ENCODE measurements at places on chromosomes 3 and 15. TPM values are rescaled to one million over a fixed set of nuclear protein-coding genes. Genes with fewer than 3 reads are reported as not detected.

The SIDT1 gene
- total RNA-seq = 0.87 TPM

DNA sequence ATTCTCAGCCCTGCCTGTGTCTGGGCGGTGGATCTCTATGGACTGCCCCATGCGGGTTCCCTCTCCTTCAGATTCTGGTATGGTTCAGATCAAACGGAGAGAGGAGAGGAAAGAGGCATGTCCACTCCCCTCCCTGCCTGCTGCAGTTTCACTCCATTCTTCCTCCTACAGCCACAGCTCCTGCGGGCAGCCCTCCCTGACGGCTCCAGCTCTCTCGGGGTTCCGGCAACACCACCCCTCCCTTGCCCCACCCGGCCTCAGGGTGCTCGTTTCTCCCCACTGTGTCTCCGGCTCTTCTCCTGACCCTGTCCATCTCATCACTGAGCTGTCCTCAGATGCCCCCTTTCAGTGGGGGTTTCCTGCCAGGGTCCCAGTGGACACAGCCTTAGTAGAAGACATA lies 13.9 kb downstream of the TRH start:
- no peaks in the 10 kb centered on the region for H3K4me1 ChIP-seq
- no peak overlapping the region for H3K4me3 ChIP-seq
- no peaks in the 10 kb centered on the region for H3K36me3 ChIP-seq
- H3K27me3 ChIP-seq = peaks cover 58% of the 10 kb centered on the region
- no peak for DNase-seq

GRCh38 chr15:52102463-52102862 lies 10.1 kb downstream of the BCL2L10 start:
- no peak overlapping the region for H3K4me3 ChIP-seq
- peaks cover 10% of the 10 kb centered on the region for H3K4me1 ChIP-seq
- H3K27ac ChIP-seq = no peak overlapping the region
- no peak for DNase-seq

DNA sequence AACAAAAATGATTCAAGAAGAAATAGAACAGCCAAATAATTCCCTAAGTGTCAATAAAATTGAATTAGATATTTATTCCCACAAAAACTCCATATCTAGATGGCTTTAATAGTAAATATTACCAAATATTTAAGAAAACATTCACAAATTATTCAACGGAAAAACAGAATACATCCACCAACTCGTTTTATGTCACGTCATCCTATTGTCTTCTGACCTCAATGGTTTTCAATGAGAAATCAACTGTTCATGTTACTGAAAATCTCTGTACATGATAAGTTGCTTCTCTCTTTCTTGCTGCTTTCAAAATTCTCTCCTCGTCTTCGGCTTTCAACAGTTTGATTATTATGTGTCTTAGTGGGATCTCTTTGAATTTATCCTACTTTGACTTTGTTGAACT lies 17.1 kb upstream of the FBXL2 start:
- no peak for DNase-seq
- no peaks in the 10 kb centered on the region for H3K4me1 ChIP-seq
- no peaks in the 10 kb centered on the region for H3K36me3 ChIP-seq
- no peak overlapping the region for H3K4me3 ChIP-seq

DNA sequence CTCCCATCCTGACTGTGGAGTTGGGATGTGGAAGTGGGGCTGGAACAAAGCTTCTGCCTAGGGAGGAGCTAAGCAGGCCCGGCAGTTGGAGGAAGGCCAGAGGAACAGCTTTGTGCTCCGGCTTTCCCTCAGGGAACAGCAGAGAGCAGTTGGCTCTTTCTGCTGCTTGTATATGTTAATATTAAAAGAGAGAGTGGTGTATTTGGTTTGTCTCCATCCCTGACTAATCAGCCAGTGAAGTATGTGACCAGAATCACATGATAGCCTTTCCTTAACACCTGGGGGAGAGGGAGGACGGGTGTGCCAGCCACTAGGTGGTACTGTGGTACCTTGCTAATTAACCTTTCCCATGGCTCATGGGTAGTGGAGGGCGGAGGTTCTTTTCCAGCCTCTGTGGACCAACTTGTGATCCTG lies 10.0 kb downstream of the EIF2B5 start:
- peaks cover 14% of the 10 kb centered on the region for H3K4me1 ChIP-seq
- H3K4me3 ChIP-seq = no peak overlapping the region
- peak overlapping the region; percentile 43 for H3K27ac ChIP-seq
- H3K27me3 ChIP-seq = no peaks in the 10 kb centered on the region
- peaks cover 54% of the 10 kb centered on the region for H3K36me3 ChIP-seq
- DNase-seq = peak; percentile 84

GRCh38 chr15:98904544-98904943 lies 103.0 kb downstream of the PGPEP1L start:
- H3K4me1 ChIP-seq = peaks cover 11% of the 10 kb centered on the region
- H3K4me3 ChIP-seq = no peak overlapping the region
- DNase-seq = peak; percentile 55
- H3K27me3 ChIP-seq = no peaks in the 10 kb centered on the region
- H3K36me3 ChIP-seq = no peaks in the 10 kb centered on the region

Data from Calu3 (cell line).